ENCODE measurements at places on chromosomes 1 and 21.

GRCh38 chr1:44012941-44013609, 18.2 kb downstream of the SLC6A9 start:
- H3K4me3 ChIP-seq: no peak overlapping the region
- no peak overlapping the region for H3K27ac ChIP-seq

DNA sequence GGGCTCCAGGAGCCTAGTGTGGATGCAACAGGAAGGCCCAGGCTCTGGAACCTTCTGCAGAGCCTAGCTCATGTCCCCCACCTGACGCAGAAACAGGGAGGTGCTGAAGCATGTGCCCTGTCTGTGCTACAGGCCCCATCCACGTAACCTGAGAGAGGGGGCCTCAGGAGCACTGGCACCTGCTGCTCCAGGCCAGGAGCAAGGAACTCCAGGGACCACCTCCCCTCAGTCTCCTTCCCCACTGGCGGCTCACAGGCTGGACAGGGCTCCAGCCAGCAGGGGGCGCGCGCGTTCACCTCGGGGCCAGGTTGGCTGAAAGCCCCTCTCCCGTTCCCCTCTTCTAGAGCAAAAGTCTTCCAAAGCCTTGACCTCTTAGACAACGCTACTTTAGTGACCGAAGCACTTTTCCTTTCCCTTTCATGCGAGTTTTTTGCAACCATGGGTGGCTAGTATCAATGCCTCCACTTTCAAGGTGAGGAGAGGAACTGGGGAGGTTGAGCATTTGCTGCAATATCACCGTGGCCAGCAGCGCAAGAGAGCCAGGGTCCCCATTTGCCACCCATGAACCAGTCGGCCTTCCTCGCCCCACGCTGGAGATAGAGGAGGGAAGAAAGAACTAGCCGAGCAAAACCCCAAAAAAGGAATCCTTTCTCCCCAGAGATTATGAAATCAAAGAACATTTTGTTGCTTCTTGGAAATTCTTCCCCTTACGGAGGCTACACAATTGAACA, 52.4 kb upstream of the GPR157 start:
- DNase-seq: peak; percentile 76
- H3K4me3 ChIP-seq: peak overlapping the region; percentile 76
- peaks cover 37% of the 10 kb centered on the region for H3K4me1 ChIP-seq
- H3K36me3 ChIP-seq: peaks cover 18% of the 10 kb centered on the region
- peak overlapping the region; percentile 64 for H3K27ac ChIP-seq

DNA sequence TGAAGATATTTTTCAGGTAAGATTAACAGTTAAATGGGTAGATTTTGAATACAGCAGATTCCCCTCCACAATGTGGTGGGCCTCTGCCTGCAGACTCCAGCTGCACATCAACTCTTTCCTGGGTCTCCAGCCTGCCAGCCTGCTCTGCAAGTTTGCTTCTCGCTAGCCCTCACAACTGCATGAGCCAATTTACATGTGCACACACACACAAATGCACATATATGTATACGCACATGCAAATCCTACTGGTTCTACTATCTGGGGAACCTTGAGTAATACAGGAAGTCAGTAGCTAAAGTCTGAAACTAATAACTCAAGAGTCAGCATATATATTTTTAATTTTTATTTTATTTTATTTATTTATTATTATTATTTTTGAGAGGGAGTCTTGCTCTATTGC, 34.8 kb upstream of the QSOX1 start:
- no peak overlapping the region for H3K4me3 ChIP-seq
- DNase-seq: no peak
- peaks cover 2% of the 10 kb centered on the region for H3K27me3 ChIP-seq
- H3K27ac ChIP-seq: no peak overlapping the region

- H3K36me3 ChIP-seq: no peaks in the 10 kb centered on the region
- H3K27ac ChIP-seq: no peak overlapping the region
- peaks cover 3% of the 10 kb centered on the region for H3K27me3 ChIP-seq
- H3K4me3 ChIP-seq: no peak overlapping the region
Measured at GRCh38 chr1:40648200-40648599, 17.3 kb downstream of the RIMS3 start.

GRCh38 chr1:31381394-31382294, 8.8 kb upstream of the FABP3 start:
- H3K27me3 ChIP-seq: peaks cover 12% of the 10 kb centered on the region
- peaks cover 2% of the 10 kb centered on the region for H3K4me1 ChIP-seq
- no peak overlapping the region for H3K4me3 ChIP-seq
- no peak overlapping the region for H3K27ac ChIP-seq
- H3K36me3 ChIP-seq: no peaks in the 10 kb centered on the region
- no peak for DNase-seq

GRCh38 chr1:231591466-231591865, 35.1 kb upstream of the DISC1 start:
- no peak overlapping the region for H3K27ac ChIP-seq
- H3K4me3 ChIP-seq: no peak overlapping the region
- H3K4me1 ChIP-seq: no peaks in the 10 kb centered on the region
- H3K36me3 ChIP-seq: no peaks in the 10 kb centered on the region
- H3K27me3 ChIP-seq: peaks cover 2% of the 10 kb centered on the region
- DNase-seq: no peak

GRCh38 chr1:33867684-33868083, 3.8 kb downstream of the HMGB4 start:
- no peak for DNase-seq
- H3K27ac ChIP-seq: no peak overlapping the region
- H3K4me1 ChIP-seq: peaks cover 12% of the 10 kb centered on the region
- no peak overlapping the region for H3K4me3 ChIP-seq
